ENCODE measurements at places on chromosomes 13 and 19.

GRCh38 chr13:113863524-113864272, at the start of gene GAS6:
Gene GAS6 (minus strand): TSS chr13:113864076. CDS start chr13:113863920, 156 bp downstream.
- peak; percentile 54 for DNase-seq

DNA sequence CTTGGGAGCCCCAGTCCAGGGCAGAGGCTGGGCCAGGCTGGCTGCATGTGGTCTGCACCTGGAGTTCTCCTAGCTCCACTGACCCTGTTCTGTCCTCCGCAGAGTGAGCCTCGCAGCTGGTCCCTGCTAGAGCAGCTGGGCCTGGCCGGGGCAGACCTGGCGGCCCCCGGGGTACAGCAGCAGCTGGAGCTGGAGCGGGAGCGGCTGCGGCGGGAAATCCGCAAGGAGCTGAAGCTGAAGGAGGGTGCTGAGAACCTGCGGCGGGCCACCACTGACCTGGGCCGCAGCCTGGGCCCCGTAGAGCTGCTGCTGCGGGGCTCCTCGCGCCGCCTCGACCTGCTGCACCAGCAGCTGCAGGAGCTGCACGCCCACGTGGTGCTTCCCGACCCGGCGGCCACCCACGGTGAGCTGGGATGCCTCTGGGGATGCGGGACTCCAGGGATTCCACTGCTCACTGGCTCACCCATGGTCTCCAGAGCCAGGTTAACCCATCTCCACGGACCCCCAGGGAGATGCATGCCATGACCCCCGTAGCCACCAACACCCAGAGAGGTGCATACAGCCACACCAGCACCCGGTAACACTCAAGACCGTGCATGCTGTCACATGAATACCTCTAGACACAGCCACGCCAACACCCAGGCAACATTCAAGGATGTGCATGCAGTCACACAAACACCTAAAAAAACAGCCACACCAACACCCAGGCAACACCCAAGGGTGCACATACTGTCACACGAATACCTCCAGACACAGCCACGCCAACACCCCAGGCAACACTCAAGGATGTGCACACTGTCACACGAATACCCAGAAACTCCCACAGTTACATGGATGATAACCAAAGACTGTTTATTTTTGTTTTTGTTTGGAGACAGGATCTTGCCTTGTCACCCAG, 8.2 kb downstream of the PKN1 start:
- DNase-seq = no peak

DNA sequence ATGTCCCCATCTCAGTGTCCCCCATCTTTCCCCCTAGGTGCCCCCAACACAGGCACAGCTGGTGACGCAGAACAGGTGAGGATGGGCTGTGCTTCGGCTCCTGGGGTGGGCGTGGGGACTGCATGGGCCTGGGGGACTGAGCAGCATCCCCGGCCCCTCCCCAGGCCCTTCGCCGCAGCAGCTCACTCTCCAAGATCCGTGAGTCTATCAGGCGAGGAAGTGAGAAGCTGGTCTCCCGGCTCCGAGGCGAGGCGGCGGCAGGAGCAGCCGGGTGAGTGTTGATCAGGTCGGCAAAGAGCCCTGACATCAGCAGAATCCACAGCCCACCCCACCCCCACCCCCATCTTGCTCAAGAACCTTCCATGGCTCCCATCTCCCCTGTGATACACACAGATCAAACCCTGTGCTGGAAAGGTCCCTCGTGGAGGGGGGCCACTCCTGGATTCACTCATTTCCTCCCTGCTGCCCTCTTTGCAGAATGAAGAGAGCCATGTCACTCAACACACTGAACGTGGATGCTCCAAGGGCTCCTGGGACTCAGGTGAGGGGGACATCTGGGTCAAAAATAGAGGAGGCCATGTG, 10.0 kb downstream of the KLC3 start:
- DNase-seq = no peak

GRCh38 chr13:102978168-102978567, 88.0 kb downstream of the SLC10A2 start:
- peak; percentile 64 for DNase-seq

DNA sequence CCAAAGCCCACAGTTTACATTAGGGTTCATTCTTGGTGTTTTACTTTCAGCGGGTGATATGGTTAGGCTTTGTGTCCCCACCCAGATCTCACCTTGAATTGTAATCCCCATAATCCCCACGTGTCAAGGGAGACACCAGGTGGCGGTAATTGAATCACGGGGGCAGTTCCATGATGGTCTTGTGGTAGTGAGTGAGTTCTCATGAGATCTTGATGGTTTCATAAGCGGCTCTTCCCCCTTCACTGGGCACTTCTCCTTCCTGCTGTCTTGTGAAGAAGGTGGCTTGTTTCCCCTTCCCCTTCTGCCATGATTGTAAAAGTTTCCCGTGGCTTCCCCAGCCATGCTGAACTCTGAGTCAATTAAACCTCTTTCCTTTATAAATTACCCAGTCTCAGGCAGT, 12.0 kb downstream of the FPR2 start:
- no peak for DNase-seq

GRCh38 chr13:106310291-106310865, 225.1 kb downstream of the EFNB2 start:
- no peak for DNase-seq
